ENCODE measurements at places on chromosomes 2 and 18.
A peak's percentile ranks its signal among the peaks of the same experiment; 100 is the strongest.

GRCh38 chr18:43442571-43442970, 165.3 kb upstream of the SYT4 start:
- DNase-seq = no peak

GRCh38 chr2:68309426-68309825, 10.3 kb downstream of the CNRIP1 start:
- no peak for DNase-seq

- DNase-seq = no peak
Observed at GRCh38 chr2:70125498-70125898, 38.2 kb downstream of the PCBP1 start.

GRCh38 chr2:233756429-233757081, 3.5 kb upstream of the UGT1A1 start:
- no peak for DNase-seq

DNA sequence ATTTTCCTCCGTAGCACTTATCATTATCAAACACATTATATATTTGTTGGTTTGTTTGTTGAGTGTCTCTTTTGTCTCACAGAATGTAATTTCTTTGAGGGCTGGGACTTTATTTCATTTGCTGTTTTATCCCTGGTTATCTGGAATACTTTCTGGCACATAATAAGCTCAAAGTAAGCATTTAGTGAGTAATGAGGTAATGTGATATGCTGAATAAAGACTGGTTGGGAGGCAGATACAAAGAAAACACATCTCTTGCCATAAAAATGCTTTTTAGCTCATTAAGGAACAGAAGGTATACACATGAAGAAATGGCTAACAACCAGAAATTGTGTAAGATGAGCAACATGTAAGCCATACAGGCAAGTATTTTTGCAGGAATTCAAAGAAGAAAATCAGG, 1411.8 kb downstream of the LRP1B start:
- DNase-seq = no peak

GRCh38 chr2:45342-46130, 769 bp downstream of the FAM110C start:
- peak; percentile 24 for DNase-seq

DNA sequence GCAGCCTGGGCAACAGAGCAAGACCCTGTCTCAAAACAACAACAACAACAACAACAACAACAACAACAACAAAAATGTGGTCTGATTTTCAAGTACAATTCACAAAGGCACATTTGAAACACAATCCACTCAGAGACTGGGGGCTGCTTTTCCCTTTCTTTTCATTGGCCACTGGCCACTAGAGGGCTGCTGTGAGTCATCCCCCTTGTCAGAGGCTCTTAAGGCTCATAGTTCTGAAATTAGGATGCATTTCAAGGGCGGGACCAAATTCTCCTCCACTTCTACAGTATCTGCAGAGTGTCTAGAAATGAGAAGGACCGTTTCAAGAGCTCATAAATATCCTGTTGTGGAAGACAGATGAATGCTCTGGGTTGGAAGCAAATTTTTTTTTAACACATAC, 285.4 kb downstream of the NRXN1 start:
- peak; percentile 37 for DNase-seq

- DNase-seq = no peak
Observed at GRCh38 chr18:79956276-79956675, 4.8 kb upstream of the SLC66A2 start.

- DNase-seq = no peak
Observed at GRCh38 chr2:184692141-184692734, 93.9 kb downstream of the ZNF804A start.

DNA sequence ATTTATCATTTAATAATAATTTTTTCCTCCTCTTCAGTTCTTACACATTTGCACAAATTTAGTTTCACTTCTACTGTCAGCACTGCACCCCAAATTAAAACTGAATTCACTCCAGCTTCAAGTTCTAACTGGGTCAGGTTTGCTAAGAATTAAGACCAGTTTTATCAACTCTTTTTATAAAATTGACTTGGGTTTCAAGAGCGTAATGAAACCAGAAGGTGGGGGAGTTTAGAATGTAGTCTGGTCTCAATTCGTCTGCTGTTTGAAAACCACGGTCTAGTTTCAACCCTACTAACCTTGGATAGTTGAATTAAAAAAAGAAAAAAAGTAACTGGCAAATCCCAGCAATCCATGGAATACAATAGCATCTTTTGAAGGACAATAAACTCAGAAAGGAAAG, 14.3 kb upstream of the CTLA4 start:
- no peak for DNase-seq

- no peak for DNase-seq
Observed at GRCh38 chr18:62037012-62037742, 144.4 kb upstream of the RNF152 start.

DNA sequence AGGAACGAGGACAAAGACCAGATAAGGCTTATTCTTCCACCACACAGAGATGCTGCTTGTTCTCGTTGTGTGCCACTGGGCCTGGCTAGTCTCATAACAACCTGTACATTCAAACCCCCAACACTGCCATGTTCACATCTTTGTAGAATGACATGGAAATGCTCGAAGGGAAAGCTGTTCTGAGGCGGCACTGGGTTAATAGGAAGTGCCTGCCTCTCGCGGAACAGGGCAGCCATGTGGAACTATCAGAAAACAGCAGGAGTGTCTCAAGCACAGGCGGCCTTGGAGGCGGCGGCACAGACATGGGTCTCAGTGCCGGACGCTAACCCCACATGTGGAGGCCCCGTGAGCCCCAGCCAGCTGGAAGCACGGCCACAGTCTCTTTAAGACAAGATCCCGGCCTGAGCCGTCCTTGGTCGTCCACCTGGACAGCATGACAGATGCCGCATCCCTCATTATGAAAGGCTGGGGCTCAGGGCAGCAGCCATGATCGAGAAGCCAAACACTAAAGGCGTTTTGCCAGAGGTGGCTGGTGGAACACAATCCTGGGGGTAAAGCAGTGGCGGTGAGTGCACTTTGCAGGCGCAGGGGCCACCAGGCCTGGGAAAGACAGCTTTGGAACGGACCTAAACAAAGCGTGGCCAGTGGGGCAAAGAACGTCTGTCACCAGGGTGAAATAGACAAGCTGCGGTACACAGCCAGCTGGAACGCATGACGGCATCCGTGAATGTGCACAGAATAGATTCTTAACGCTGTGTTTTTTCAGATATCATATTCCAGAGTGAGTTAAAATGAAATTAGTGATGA, 161.0 kb downstream of the HDAC4 start:
- DNase-seq = no peak

- no peak for DNase-seq
Observed at GRCh38 chr18:14921031-14921430, 173.1 kb downstream of the ANKRD30B start.

DNA sequence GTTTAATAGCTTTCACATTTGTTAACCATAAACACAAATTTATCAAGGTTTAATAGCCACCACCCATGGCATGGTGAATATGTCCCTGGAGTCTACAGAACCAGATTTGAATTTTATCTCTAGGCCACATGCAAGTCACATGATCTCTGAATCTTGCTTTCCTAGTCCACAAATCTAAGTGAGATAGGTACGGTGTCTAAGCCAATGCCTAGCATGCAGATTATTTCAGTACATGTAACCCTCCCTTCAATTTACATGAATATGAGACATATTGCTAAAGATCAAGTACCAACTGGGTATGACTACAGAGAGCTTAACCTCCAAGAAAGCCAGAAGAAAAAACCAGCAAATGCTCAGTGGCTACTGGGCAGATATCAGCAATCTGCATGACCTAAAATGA, 10.0 kb downstream of the ZNF24 start:
- DNase-seq = no peak

DNA sequence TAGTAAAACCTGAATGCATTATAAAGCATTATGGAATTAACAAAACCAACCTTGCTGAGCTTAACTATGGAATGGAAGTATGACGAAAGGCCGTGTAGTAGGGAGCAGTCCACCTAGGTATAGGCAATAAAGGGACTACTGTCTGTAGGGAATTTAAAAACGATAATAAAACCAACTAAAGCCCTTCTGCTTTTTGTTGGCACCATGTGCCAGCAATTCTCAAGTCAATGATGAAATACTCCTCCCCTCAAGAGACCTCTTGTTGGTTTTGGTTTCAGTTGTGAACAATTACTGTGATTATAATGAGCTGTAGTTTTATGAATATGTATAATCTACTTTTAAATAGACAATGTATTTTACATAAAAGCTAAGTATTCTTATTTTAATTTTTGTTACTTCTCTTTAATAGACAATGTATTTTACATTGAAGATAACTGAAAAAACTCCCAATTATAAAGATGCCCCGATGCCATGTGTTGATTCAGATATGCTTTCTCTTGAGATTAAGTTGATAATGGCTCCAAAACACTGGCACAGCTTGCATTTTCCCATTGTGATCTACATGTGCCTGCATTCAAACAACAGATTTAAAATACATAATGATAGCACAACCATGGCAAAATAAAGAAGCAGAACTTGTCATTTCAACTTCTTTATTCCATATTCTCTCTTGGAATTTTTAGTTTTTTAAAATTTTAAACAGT, 55.5 kb upstream of the ZDBF2 start:
- no peak for DNase-seq

DNA sequence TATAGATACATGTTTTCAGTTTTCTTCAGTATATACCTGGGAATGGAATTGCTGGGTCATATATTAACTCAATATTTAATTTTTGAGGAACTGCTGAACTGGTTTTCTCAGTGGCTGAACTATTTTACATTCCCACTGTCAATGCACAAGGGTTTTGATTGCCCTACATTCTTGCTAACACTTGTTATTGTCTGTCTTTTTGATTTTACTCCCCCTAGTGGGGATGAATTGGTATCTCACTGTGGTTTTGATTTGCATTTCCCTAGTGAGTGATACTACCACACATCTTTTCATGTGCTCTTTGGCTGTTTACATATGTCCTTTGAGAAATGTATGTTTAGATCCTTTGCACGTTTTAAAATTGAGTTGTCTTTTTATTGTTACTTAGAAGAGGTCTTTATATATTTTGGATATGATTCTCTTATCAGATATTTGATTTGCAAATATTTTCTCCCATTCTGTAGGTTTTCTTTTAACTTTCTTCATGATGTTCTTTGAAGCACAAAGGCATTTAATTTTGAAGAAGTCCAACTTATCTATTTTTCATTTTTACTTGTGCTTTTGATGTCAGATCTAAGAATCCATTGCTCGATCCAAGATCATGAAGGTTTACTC, 36.2 kb downstream of the ASB1 start:
- DNase-seq = no peak

DNA sequence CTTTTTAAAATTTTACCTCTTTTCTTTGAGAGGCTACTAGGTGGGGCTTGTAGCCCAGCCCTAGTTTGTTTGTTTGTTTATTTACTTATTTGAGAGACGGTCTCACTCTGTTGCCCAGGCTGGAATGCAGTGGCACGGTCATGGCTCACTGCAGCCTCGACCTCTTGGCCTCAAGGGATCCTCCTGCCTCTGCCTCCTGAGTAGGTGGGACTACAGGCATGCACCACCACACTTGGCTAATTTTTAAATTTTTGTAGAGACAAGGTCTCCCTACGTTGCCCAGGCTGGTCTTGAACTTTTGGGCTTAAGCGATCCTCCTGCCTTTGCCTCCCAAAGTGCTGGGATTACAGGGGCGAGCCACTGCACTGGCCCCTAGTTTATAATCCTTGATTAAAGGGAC, 35.0 kb downstream of the ERLEC1 start:
- peak; percentile 21 for DNase-seq

DNA sequence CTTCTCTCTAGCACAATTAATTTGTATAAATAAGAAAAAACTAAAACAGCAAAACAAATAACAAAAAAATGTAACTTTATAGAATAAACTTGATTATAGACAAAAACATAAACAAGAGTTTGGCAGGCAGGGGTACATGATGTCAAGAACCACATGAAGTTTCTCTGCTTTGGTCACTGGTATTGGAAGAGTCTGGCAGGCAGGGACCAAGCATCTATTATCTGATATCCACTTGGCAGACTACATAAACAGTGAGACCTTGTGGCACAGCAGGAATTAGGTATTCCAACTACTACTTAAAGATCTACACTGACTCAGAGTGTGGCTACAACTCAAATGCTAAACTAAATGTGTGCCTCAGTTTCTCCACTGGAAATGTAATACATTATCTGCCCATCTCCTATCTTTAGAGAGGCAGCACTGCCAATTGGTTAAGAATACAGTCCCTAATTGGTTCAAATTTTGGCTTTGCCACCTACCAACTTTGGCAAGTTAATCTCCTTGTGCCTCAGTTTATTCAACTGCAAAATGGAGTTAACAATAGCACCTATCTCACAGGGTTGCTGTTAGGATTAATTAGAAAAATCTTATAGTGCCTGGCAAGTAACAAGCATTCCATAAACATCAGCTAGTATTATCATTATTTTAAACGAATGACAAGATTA, 2.7 kb downstream of the MAP4K3 start:
- no peak for DNase-seq

- DNase-seq = no peak
Observed at GRCh38 chr18:12374401-12374800, 2.6 kb downstream of the AFG3L2 start.

GRCh38 chr2:147696426-147696825, 148.4 kb upstream of the ACVR2A start:
- no peak for DNase-seq

DNA sequence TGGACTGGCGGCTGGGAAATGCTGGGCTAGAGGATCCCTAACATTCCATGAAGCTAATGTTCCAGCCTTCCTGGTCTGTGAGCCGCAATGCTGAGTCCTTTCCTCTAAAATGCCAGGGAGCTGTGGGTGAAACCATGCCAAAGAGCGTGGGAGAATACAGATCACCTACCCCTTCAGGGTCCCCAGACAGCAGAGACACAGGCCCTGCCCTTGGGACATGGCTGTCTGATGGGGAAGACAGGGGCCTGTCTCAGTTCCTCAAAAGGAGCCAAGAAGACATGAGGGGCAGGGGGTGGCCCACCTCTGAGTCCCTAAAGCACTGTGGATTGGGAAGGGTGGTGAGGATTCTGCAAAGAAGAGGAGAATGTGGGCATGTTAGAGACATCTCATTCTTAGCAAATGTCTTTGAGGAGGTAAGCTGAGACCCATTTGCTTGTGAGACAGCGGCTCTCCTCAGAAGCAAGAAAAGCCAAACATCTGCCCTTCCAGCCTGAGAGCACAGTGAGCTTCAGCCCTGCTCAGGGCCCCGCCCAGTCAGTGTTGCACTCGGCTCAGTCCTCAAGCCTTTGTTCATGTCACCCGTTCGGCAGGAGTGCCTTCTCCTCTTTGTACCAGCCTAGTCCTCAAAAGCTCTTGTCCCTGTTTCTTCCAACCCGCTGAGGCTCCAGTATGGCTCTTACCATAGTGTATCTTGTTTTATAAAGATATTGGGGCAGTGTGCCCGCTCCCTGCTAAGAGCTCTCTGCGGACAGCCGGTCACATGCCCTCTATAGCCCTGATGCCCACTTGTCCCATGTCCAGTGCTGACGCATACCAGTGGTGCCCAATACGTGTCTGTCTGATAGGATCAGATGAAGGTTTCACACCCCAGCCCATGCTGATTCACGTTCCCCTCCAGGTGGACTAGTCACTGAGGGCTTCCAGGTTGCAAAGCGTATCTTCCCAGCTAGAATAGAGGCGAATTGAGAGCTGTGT, 286.2 kb downstream of the CYP26B1 start:
- no peak for DNase-seq

Data from nephron progenitor cell (in vitro differentiated cells).